SHP77 (cell line): ENCODE measurements at places on chromosomes 13 and 19.
A peak's percentile ranks its signal among the peaks of the same experiment; 100 is the strongest.

- no peak for DNase-seq
Observed at GRCh38 chr19:54576411-54576976, 2.9 kb downstream of the LILRA2 start.

DNA sequence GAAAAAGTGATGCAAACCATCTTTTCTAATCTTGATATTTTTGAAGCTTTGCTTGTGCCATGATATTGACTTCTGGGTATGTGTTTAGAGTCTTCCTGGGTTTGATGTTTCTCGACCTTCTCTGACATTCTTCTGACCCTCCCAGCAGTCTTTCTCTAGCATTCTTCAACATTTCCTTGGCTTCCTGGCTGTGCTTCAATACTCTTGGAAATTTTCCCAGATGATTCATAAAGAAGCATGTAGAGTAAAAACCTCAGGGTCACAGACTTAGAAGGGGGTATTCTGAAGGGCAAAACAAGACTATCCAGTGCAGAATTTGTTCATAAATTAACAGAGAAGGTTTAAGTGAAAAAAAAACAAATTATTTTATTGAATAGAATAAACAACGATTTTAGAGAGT is 946.3 kb upstream of the PCDH9 start:
- DNase-seq = no peak

GRCh38 chr19:30090963-30091362 is 148.9 kb downstream of the URI1 start:
- no peak for DNase-seq

DNA sequence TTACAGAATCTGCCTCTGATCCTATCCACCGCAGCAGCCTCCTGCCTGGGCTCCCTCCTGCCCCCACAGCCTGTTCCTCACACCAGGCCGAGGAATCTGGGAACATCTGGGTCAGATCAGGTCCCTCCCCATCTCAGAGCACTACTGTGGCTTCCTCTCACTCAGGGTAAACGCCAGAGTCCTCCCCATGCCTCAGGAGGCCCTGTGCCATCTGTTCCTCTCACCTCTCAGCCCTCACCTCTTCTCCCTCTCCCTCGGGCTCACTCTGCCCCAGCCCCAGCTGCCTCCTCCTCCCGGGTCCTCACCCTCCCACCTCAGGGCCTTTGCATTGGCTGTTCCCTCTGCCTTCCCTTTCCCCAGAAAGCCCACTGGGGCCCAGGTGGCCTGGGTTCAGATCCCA is 18.2 kb downstream of the FCGBP start:
- no peak for DNase-seq

GRCh38 chr13:75797239-75797638 is 161.1 kb downstream of the LMO7 start:
- DNase-seq = no peak

DNA sequence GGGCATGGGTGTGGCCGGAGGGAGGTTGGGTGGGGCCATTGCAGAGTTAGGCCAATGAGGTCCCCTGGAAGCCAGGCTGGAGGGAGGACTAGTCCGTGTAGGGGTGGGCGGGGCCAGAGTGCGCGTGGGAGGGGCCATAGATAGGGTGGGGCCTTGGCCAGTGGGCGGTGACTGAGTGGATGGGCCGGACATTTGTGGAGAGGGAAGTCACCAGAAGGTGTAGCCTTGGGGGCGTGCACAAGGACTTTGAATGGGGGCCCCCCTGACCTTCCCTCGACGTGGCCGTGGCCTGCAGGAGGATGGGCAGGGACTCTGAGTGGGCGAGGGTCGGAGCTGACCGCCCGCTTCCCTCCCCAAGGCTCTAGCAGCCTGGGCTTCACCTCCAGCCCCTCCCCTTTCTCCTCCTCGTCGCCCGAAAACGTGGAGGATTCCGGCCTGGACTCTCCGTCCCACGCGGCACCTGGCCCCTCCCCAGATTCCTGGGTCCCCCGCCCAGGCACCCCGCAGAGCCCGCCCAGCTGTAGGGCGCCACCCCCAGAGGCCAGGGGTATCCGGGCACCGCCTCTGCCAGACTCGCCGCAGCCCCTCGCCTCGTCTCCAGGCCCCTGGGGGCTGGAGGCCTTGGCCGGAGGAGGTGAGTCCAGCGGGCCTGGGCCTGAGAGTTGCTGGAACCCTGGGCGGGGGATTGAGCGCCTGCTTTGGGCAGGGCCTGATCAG is 16.5 kb upstream of the B3GNT3 start:
- peak; percentile 27 for DNase-seq

GRCh38 chr13:59671881-59672280 is 491.8 kb downstream of the DIAPH3 start:
- no peak for DNase-seq

DNA sequence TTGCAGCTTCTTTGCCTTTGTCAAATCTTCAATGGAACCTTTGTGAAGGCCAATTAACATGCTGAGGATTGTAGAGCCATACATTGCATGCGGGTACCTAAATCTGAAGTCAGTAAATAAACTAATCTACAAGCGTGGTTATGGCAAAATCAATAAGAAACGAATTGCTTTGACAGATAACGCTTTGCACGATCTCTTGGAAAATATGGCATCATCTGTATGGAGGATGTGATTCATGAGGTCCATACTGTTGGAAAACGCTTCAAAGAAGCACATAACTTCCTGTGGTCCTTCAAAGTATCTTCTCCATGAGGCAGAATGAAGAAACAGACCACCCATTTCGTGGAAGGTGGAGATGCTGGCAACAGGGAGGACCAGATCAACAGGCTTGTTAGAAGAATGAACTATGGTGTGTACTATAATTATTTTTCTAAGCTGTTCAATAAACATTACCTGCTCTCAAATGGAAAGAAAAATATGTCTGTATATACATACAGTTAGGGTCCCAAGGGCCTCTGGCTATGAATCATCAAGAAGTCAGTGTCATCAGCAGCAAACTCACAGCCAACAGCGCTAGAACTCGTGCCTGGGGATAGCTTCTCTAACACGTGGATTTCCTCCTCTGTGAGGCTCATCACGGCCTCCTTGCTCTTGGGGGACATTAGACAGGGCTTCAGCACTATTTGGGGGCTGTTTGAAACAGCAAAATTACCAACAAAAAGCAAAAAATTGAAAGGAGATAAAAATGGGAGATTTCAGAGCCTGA is 2.9 kb upstream of the CD70 start:
- DNase-seq = no peak

GRCh38 chr13:110403721-110404120 is 96.6 kb downstream of the COL4A2 start:
- DNase-seq = no peak

DNA sequence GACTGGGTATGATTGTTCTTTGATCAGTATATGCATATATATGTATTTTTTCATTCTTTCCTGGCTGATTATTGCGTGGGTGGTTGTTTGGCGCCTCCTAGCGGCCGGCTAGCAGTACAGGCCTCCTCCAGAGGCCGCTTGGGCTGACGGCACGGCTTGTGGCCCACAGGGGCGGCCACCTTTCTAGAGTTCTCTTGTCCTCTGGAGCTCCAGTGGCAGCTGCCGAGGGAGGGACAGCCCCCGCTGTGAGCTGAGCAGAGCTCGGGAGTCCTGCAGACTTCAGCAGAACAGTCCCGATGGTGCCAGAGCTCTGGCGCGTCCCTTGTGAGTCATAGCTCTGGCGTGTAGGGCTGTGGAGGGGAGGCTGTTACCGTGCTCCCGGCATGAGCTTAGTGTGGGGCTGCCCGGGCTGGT is 22.5 kb upstream of the ZNF429 start:
- no peak for DNase-seq

DNA sequence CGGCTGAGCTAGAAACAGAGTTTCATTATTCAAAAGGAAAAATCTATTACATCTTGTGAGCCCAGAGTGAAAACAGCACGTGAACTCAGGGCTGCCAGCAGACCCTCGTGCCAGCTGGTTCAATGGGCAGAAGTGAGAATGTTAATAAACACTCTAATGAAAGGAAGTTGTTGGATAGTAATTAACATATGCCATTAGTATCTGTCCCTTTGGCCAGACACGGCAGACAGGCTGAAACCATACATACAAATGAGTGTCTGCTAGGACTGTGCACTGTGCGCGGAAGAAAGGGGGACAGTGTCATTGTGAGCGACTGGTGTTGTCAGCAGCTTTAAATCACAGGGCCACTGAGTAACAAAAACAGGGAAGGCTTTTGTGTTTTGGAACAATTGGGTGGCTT is 121.9 kb upstream of the TSC22D1 start:
- DNase-seq = no peak

DNA sequence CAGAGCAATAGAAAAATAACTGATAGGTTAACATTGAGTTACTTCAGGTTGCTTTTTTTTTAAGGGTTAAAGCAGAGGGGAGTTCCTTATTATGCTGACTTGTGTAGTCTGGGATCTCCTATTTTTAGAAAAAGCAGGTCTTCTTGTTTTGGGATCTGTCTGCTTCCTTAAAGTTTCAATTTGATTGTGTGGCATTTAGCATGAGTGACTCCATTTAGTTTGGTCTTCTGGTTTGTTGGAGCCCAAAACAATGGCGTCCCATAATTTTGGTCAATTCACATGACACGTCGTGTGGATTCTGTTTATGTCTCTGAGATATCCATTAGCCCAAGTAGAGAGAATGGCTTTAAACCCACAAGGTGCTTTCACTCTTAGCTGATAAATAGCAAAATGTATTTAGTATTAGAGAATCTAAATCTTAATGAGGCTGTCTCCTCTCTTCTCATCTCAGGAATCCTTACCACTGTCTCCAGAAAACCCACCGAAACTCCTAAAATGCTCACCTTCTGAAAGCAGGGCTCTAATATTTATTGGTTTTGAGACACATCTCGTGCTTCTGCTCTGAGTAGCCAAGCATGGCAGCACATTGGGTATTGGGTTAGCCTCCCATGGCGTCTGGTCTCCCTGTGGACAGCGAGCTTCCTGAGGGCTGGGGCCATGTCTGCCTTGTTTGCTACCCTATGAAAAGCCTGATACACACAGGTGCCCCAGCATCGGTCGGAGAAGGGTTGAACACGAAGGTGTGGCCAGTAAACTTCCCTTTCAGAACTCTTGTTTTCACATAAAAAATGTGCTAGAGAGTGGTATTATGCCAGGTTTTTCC is 67.2 kb upstream of the GPR183 start:
- DNase-seq = no peak

DNA sequence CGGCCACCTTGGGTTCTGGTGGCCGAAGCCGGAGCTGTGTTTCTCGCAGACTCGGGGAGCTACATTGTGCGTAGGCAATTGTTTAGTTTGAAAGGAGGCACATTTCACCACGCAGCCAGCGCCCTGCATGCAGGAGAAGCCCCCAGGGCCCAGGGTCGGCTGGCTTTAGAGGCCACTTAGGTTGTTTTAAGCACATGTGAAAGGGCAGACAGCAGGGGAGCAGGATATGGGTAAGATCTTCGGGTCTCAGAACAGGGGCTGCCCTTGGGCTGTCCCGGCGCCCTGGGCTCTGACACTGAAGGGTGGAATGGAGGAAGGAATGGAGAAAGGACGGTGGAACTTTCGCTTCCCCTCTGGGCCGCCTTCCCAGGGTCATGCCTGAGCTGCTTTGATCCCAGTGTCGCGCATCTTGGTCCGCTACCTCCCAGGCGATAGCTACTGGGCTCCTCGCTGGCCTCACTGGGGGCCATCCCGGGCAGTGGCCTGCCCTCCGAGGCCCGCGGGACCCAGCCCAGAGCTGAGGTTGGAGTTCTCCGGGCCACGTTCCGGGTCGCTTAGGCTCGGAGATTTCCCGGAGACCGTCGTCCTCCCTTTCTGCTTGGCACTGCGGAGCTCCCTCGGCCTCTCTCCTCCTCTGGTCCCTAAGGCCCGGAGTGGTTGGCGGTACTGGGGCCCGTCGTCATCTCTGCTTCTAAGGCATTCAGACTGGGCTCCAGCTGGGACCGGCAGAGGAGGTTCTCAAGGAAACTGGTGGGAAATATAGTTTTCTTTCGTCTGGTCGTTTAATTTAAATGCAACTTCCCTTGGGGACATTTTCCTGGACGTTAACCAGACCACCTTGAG is 4.3 kb upstream of the POU4F1 start:
- DNase-seq = no peak

DNA sequence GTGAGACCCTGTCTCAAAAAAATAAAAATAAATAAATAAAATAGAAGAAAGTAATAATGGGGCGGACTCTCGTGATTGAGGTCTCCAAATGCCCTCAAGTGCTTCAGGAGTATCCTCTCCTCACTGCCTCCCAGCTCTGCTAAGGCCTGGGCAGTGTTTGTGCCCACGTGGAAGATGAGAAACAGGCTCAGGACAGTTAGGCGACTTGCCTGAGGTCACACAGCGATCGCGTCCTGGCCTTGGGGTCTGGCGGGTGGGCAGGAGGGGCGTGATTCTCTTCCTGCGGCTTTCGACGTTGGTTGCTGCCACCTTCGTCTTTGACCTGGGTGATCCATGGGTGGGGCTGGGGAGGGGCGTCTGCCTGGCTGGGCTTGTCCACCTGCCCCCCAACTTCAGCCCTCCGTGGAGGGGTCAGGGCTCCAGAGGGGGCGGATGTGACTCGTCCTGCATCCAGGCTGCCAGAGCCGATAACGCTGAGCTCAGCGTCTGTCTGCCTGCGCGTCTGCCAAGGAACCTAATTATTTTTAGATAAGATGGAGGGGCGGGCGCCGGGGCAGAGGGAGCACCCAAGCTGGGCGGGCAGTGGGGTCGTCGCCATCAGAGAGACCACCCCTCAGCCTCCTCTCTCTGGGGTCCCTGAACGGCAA is 56.9 kb downstream of the NFIC start:
- DNase-seq = no peak

DNA sequence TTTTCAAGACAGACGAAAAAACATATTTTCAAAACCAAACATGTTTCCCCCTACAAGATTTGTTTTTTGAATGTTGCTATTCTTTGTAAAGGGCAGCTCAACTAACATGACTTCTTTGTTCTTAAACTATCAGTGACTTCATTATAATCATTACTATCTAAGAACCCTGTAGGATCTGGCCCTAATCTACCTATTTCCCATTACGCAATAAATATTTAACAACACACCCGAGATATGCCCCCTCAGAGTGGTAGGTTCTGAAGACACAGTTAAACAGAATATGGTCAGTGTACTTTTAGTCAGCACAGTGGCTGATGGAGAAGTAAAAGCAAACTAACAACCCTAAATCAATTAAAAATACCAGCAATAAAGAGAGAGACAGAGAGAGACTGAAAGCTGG is 186.9 kb downstream of the DIAPH3 start:
- DNase-seq = no peak

DNA sequence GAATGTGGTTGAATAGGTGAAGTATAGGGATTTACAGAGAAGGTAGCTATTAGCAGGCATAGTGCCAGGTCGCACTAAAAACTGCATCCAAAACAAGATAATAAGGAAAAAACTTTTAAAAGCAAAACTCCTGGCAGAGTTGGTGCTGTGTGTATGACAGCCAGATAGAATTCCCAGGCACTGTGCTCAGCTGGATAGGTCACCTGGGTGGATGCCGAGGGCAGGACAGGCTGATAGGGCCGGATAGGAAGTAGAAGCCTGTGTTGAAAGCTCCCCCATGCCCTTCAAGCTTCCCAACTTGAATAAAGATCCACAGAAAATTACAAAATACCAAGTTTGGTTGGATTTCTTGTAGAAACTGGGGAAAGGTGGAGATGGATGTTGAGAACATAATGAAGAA is 48.9 kb upstream of the TDRD3 start:
- DNase-seq = no peak

- DNase-seq = no peak
Observed at GRCh38 chr19:5536337-5536894, 31.3 kb downstream of the TINCR start.

- no peak for DNase-seq
Observed at GRCh38 chr13:97386801-97387484, 47.0 kb upstream of the RAP2A start.
